ENCODE measurements at places on chromosomes 2 and 18.

GRCh38 chr2:9641641-9642040 is 10.8 kb upstream of the YWHAQ start:
- DNase-seq = no peak

GRCh38 chr2:1750933-1751766 is 6.8 kb upstream of the PXDN start:
- peak; percentile 65 for DNase-seq

DNA sequence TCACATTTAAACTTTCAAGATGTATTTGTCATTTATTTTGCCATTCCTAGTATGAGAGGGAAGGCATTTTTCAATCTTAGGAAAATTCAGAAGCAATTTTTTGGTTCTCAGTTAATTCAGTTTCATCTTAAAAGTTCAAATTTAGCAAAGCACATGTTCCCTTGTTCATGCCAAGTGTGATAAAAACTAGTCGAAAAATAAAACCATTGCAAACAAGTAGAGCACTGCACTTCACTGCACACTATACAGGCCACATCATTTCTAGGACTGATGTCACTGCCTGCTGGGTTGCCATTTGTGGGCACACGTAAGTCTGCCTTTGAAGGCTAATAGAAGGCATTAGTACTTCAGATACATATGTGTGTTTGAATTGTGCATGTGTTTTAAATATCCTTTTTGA is 14.3 kb downstream of the TBR1 start:
- DNase-seq = no peak

GRCh38 chr2:127051116-127052056 is 55.6 kb downstream of the BIN1 start:
- peak; percentile 9 for DNase-seq

- peak; percentile 60 for DNase-seq
These were observed 6.2 kb upstream of the GPR155 start for GRCh38 chr2:174492963-174493431.

- no peak for DNase-seq
These were observed 19.1 kb downstream of the SLC40A1 start for GRCh38 chr2:189561371-189562038.

DNA sequence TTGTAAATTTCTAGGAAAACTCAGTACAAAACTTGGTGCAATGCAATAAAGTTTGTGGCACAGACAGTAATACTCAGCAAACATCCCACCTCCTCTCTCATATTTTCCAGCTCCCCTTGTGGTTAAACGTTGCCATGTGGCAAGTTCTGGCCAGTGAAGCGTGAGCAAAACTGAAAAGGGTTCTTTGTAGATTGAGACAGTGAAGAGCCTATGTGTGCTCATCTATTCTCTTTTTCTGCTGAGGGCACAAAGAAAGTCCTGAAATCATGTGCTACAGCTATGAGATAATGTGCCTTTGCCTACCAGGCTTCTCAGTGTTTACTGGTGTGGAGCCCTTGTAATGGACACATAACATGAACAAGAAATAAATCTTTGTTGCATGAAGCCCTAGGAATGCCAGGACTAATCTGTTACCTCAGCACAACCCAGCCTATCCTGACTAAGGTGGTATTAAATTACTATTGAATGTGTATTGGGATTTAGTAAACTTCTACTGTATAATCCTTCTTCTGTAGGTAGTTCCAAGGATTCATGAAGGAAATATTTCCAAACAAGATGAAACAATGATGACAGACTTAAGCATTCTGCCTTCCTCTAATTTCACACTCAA is 13.0 kb upstream of the TYMS start:
- DNase-seq = no peak

DNA sequence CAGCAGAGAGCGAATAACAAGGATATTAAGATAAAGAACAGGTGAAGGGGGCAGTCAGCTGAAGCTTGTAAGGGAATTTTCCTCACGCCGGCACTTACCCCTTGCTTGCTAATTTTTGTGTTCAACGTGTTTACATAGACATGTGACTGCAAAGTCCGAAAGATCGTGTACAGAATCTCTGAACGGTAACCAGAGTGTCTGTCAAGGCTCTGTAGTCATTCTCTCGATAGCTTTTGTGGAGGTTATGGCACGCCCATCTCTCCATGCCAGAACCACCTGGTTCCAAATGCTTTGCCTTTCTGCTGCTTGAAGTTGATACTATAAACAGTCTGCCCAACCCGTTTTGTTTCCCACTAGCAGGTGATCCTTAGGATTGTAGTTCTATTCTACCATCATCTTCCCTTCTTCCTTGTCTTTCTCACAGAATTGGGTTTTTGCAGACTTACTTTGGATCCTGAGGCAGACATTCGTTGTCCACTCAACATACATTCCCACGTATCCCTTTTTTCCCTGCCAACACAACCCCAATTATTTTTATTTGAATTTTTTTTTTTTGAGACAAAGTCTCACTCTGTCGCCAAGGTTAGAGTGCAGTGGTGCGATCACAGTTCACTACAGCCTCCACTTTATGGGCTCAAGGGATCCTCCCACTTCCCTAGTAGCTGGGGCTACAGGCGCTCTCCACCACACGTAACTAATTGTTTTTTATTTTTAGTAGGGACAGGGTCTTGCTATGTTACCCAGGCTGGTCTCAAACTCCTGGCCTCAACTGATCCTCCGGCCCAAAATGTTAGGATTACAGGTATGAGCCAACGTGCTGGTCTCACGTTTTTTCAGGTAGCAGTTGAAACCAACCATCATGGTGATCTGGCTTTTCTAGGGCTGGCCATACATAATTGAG is 1.3 kb upstream of the USP34 start:
- DNase-seq = peak; percentile 34

DNA sequence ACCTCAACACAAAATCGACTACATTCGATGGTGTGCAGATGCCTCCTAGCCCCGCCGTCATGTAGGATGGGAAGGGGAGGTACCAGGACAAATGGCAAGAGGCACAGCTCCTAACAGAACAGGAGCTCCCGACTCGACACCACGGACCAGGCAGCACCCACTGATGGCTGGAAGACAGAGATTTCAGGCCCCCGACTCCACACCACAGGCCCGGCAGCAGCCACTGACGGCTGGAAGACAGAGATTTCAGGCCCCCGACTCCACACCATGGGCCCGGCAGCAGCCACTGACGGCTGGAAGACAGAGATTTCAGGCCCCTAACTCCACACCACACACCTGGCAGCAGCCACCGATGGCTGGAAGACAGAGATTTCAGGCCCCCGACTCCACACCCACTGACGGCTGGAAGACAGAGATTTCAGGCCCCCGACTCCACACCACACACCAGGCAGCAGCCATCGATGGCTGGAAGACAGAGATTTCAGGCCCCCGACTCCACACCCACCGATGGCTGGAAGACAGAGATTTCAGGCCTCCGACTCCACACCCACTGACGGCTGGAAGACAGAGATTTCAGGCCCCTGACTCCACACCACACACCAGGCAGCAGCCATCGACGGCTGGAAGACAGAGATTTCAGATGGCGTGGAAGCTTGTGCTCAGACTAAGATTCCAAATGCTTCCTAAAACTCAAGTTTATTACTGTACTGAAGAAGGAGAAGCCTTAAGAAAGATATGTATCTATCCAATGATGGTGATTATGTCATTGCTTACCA is 135.5 kb downstream of the EIPR1 start:
- no peak for DNase-seq

DNA sequence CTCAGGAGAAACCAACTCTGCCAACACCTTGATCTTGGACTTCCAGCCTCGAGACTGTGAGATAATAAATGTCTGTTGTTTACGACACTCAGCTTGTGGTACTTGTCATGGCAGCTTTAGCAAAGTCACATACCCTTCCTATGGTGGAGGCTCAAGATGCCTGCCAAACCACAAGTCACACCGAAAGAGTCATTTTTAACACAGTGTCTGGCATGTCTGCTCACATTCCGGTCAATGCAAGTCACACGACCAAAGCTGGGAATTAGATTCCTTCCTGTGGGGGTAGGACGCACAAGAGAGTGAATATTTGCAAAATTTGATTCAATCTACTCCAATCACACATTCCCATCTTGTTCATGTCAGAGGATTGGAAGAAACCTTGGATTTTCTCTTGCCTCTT is 24.6 kb downstream of the KCNE4 start:
- DNase-seq = no peak
